A549 treated with Mapracorat at 1 μM for 4 hours (cell line): ENCODE measurements at places on chromosomes 3 and 15. TPM values are rescaled to one million over a fixed set of nuclear protein-coding genes. Genes with fewer than 3 reads are reported as not detected.

CD200 gene
- not detected in 5 replicates for total RNA-seq

TRAT1 gene
- not detected in 5 replicates for total RNA-seq

CLDN11 gene
- 0.13 to 0.21 TPM (median 0.18 TPM) in 3 of 5 replicates, not detected in the others for total RNA-seq

ARHGEF3 gene
- total RNA-seq = 7.2 to 9.5 TPM (median 7.8 TPM) in 5 replicates

CCDC80 gene
- total RNA-seq = 35.4 to 71.1 TPM (median 52.7 TPM) in 5 replicates

UROC1 gene
- total RNA-seq = not detected in 5 replicates

PP2D1 gene
- total RNA-seq = not detected in 5 replicates

SMCO1 gene
- total RNA-seq = not detected in 5 replicates

SKOR1 gene
- total RNA-seq = 0.04 to 0.07 TPM (median 0.05 TPM) in 3 of 5 replicates, not detected in the others

SCG3 gene
- total RNA-seq = 0.06 to 0.08 TPM (median 0.07 TPM) in 4 of 5 replicates, not detected in the other

REC114 gene
- not detected in 5 replicates for total RNA-seq

AHSG gene
- total RNA-seq = 0.08 to 0.11 TPM in 2 of 5 replicates, not detected in the others

SLC6A20 gene
- total RNA-seq = 0.02 TPM in 1 of 5 replicates, not detected in the others

PLIN1 gene
- total RNA-seq = 0.06 to 0.17 TPM (median 0.14 TPM) in 4 of 5 replicates, not detected in the other

LRRC2 gene
- not detected in 5 replicates for total RNA-seq

FYCO1 gene
- total RNA-seq = 4.5 to 5.7 TPM (median 4.9 TPM) in 5 replicates

RHCG gene
- total RNA-seq = 35.5 to 49.8 TPM (median 39.6 TPM) in 5 replicates

FETUB gene
- 0.10 to 0.35 TPM (median 0.23 TPM) in 5 replicates for total RNA-seq

LPCAT4 gene
- 45.7 to 64.3 TPM (median 61.5 TPM) in 5 replicates for total RNA-seq

STARD9 gene
- 1.6 to 2.1 TPM (median 1.9 TPM) in 5 replicates for total RNA-seq

CADPS gene
- total RNA-seq = not detected in 5 replicates

NPAP1 gene
- total RNA-seq = not detected in 5 replicates

CNTN3 gene
- total RNA-seq = not detected in 5 replicates

SLC6A6 gene
- total RNA-seq = 76.0 to 96.5 TPM (median 89.5 TPM) in 5 replicates

GPR62 gene
- total RNA-seq = not detected in 5 replicates

FAM81A gene
- total RNA-seq = 9.5 to 15.5 TPM (median 11.5 TPM) in 5 replicates

ZNF620 gene
- total RNA-seq = 1.4 to 1.8 TPM (median 1.5 TPM) in 5 replicates

SEMA3B gene
- total RNA-seq = 5.3 to 9.6 TPM (median 8.3 TPM) in 5 replicates

SLC51B gene
- 14.3 to 20.5 TPM (median 15.7 TPM) in 5 replicates for total RNA-seq

ZBTB20 gene
- 0.75 to 1.8 TPM (median 1.6 TPM) in 5 replicates for total RNA-seq

NRROS gene
- not detected in 5 replicates for total RNA-seq

FANCD2OS gene
- total RNA-seq = not detected in 5 replicates

IQCF5 gene
- not detected in 5 replicates for total RNA-seq

SKIL gene
- total RNA-seq = 19.2 to 29.0 TPM (median 25.3 TPM) in 5 replicates
